Activated gamma-delta T cell (primary cell): ENCODE measurements at places on chromosomes 1 and 21.

GRCh38 chr1:244904119-244904518 is 39.8 kb upstream of the HNRNPU start:
- DNase-seq: no peak

DNA sequence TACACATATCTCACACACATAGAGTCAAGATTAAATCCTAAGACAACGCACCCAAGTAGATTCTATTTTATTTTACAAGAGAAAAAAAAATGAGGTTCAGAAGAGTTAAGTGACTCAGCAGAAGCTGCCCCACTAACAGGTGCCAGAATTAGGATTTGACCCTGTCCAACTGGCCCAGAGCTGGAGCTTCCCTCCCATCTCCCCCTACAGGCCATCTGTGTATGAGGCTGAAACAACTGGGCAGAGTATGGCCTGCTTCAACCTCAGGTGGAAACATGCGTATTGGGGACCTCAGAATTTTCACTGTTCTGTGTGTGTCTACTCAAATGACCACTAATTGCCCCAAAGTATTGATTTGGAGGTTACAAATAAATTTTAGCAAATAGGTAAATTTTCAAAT is 29.9 kb downstream of the PSMG1 start:
- no peak for DNase-seq

DNA sequence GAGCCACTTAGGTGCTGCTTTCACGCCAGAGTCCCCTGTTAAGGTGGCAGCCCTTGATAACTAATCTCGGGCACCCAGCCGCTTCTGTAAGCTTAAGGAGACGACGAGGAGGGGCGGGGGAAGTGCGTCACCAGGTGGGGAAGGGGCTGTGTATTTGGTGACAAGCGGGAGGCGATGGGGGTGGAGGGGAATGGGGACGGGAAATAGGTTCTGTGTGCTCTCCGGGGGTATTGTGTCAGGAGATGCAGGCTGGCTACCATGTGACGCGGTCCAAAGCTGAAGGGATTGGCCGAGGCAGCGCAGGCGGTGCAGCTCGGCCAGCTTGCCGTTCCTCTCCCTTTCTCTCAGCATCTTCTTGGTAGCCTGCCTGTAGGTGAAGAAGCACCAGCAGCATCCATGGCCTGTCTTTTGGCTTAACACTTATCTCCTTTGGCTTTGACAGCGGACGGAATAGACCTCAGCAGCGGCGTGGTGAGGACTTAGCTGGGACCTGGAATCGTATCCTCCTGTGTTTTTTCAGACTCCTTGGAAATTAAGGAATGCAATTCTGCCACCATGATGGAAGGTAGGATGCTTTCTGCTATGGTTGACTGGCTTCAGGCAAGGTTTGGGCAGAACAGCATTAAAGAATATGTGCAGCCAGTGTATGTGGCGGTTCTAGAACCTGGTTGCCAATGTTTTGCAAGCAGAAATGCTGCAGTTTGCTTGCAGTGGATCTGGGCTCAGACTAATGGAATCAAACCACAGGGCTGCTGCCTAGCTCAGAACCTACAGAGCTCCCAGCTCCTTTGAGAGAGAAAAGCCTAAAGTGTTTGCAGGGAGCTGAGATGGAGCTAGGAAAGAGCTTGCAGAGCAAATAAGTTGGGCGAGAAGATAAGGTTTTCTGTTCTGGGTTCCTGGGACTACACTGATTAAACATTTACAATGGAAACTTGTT is at the start of gene SGIP1:
Gene SGIP1, plus strand, starts transcription at position 350 of the 937 bp plus-strand sequence. Its CDS starts 206 bp downstream, at position 556.
- DNase-seq: no peak

DNA sequence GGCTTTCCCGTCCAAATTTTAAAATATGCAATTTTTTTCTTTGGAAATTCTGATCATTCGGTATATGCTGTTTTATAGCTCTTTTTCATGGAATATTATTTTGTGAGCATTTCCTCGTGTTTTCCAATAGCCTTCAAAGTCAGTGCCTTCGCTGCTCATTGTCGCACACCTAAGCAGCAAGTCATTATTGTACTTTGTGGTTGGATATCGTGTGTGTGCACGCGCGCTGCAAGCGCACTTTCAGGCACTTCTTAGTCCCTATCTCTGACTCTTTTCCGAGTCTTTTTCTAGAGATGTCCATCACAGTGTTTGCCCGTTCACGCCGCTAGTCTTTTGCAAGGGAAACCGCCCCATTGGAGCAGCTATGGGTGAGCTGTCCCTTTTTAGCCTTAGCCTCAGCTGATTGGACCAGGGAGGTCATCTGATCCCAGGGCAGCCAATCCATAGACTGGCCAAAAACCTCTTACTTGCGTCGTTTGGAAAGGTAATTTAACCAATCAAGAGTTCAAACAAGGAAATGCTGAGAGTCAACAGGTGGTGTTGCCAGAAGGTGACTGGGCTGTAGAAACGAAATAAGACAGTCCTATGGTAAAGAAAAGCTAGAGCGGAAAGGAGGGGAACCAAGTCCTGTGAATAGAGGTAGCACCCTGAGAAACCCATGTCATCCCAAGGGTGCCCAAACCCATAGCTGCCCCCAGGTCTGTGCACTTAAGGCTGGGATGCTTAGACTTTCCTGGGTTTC is 710 bp upstream of the HYI start:
- DNase-seq: no peak

GRCh38 chr1:71967670-71968069 is 314.7 kb downstream of the NEGR1 start:
- DNase-seq: no peak

DNA sequence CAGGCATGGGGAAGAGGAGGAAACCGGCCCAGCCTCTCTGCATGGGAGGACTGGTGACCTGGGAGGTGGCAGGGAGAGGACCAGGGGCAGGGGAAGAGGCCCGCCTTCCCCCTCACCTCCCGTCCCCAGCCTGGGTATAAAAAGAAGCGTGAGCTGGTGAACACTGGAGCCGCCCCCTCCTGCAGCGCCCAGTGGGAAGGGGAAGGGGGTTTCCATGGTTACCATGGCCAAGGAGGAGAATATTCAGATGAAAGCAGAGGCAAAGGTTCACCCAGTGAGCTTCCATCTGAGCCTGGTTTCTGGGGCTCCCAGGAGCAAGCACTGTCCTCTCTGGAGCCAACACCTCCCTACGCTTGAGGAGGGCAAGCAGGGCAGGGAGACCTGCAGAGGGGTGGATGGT is 54.9 kb downstream of the ACOT7 start:
- DNase-seq: no peak

DNA sequence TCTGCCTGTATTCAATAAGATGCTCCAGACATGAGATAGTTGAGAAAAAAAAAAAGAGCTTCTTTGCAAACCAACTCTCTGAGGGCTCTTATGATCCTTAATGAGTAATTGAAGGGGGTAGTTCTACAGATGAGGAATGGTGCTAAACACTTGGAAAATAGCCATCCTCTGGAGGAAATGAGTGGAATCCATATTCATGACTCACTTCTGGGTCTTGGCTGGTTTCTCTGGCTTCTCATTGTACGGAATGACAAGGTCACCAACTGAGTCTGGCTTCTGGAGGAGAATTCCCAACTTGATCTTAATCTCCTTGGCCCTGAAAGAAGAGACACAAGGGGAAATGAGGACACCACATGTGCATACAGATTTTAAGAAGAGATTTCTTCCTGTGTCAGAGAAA is 34.7 kb downstream of the RGS5 start:
- no peak for DNase-seq

DNA sequence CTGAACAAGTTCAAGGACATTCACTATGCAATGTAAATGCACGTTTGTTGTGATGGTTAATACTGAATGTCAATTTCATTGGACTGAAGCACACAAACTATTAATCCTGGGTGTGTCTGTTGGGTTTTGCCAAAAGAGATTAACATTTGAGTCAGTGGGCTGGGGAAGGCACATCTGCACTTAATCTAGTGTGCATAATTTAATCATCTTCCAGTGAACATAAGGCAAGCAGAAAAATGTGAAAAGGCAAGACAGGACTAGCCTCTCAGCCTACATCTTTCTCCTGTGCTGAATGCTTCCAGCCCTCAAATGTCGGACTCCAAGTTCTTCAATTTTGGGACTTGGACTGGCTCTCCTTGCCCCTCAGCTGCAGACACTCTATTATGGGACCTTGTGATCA is 40.1 kb downstream of the PRPF38A start:
- DNase-seq: no peak

GRCh38 chr1:10721381-10722321 is 74.8 kb downstream of the CASZ1 start:
- no peak for DNase-seq

GRCh38 chr1:62384276-62385005 is 52.4 kb upstream of the USP1 start:
- no peak for DNase-seq

DNA sequence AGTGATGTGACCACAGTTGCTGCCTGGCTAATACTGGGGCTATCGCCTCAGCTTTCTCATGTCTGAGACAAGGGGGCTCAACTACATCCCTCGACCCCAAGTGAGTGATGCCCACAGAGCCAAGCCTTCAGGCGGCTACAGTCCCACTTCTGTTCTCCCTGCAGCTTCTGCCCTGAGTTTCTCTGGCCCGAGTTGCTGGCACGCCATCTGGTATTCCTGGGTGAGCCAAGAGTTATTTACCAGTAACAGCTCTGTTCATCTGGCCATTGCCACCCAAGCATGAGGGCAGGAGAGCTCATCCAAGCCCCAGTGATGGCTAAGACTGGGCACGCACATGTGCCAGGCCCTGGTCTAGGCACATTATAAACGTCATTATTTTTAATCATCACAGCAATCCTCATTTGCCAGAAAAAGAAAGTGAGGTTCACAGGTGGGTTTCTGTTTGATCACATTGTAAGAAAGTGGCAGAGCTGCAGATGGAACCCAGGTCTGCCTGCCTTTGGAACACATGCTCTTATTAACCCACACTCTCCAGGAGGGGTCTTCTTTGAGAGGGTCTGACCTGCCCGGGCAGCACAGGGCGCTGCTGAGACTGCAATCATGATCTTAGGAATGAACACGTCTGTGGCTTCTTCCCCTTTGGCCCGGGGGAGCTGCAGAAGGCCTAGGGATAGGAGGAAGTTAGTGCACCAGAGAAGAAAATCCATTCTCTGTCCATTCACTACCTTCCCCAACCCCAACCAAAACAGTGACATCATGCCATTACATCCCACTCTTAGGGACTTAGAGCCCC is 27.5 kb downstream of the KCND3 start:
- DNase-seq: no peak

GRCh38 chr1:204578867-204579664 is 62.9 kb downstream of the MDM4 start:
- DNase-seq: no peak

GRCh38 chr21:16377857-16378256 is 648.1 kb downstream of the USP25 start:
- no peak for DNase-seq

DNA sequence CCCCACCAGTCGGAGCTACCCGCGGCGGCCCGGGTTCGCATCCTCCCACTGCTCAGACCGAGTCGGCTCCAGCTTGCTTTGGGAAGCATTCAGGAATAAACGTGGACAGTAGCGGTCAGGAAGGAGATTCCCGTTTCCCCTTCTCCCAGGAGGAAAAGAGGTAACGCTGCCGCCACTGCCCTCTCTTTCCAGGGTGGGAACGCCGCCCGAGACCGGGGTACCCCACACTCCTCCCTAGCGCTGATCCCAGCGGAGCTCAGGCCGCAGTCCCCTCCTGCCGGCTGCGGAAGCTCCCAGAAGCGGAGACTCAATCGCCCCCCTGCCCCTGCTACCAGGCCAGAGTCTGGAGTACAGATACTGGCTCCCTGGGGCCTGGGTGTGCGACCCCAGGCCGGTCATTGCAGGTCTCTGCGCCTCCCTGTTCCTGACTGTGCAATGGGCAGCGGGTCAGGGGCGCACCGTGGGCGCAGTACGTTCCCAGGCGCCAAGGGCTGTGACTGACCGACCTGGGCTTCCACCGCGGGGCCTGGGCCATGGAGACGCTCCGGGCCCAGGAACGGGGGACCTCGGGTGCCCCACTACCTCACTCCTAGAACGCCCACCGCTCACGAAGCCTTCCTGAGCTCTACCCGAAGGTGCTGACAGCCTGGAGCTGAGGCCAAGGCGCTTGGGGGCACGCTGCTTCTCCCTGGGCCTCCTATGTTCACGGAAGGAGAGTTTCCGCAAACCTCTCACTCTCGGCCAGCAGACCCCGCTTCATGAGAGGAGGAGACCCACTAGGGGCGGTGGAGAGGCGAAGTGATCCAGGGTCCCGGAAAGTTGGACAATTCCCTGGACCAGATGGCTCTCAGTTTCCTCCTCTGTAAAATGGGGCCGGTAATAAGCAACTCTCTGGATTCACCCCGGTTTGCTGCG is 7.8 kb downstream of the DMRTA2 start:
- DNase-seq: no peak

DNA sequence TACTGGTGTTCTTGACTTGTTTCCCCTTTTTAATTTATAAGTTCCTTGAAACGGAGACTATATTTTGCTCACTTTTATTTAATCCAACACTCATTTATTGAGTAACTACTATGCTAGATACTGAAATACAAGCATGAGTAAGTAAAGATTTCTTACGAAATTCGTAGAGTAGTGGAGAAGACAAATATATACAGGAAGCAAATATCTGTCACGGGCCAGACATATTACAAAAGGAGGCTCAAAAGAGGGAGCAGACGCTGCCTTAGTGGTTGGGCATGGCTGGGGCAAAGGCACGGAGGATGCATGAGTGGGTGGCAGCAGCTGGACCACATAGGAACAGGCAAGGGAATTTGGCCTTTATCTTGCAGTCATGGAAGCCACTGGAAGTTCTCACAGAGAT is 6.8 kb downstream of the NCF2 start:
- DNase-seq: no peak
